ENCODE measurements at places on chromosomes 13 and 19.
A peak's percentile ranks its signal among the peaks of the same experiment; 100 is the strongest.

- no peak for DNase-seq
These were observed 97.3 kb downstream of the GGACT start for GRCh38 chr13:100491164-100491842.

GRCh38 chr13:109575821-109576220 lies 210.6 kb downstream of the IRS2 start:
- DNase-seq = no peak

DNA sequence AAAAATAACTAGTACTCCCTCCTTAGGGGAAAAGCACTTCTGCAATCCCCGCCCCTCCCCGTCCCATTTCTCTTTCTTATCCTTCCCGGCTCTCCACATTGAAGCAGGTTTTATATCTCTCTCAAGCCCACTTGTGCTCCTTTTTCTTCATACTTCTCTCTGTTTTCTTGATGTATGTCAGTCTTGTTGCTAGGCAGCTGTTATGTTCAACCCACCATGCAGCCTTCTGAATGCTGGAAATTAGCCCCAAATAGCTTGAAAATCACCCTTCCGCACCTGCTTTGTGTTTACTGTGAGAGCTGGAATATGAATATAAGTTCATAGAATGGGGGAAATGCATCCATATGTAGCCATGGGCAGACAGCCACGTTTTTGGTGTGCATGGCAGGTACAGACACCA lies 461.4 kb downstream of the MYO16 start:
- no peak for DNase-seq

DNA sequence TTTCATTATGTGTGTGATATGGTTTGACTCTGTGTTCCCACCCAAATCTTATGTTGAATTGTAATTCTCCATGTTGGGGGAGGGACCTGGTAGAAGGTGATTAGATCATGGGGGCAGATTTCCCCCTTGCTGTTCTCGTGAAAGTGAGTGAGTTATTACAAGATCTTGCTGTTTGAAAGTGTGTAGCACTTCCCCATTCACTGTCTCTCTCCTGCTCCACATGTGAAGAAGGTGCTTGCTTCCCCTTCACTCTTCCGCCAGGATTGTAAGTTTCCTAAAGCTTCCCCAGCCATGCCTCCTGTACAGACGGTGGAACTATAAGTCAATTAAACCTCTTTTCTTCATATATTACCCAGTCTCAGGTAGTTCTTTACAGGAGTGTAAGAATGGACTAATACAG lies 54.3 kb upstream of the SERTM1 start:
- no peak for DNase-seq

DNA sequence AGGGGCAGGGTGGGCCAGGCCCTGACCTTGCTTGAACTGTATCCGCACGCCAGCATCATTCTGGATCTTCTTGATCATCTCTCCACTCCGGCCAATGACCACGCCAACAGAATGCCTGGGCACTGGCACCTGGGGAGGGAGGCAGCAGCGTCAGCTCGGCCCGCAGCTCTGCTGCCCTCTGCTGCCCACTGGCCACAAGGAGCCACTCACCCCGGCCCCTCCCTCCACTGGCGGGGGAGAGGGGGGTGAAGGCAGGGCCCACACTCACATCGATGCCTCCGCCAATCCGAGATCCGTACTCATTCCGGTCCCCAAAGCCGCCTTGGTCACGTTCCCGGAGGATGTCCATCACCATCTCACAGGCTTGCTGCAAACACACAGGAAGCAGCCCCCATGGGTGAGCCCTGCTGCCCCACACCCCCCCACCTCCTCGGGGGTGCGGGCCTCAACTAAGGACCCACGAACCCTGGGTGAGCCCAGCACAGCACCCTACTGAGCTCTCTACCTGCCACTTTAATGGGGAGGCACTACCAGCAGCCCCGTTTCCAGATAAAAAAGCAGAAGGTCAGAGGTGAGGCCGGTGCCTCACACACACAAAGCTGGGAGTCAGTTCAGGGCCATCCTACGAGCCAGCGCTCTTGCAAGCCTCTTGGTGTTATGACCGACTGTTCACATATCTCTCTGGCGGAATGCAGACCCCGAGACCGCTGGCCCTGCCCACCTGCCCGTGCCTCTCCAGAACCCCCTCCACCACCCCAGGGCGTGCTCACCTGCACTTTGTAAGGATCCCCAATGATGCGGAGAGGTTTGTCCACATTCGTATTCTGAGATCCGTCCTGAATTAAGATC lies 6.7 kb downstream of the KHSRP start:
- no peak for DNase-seq

DNA sequence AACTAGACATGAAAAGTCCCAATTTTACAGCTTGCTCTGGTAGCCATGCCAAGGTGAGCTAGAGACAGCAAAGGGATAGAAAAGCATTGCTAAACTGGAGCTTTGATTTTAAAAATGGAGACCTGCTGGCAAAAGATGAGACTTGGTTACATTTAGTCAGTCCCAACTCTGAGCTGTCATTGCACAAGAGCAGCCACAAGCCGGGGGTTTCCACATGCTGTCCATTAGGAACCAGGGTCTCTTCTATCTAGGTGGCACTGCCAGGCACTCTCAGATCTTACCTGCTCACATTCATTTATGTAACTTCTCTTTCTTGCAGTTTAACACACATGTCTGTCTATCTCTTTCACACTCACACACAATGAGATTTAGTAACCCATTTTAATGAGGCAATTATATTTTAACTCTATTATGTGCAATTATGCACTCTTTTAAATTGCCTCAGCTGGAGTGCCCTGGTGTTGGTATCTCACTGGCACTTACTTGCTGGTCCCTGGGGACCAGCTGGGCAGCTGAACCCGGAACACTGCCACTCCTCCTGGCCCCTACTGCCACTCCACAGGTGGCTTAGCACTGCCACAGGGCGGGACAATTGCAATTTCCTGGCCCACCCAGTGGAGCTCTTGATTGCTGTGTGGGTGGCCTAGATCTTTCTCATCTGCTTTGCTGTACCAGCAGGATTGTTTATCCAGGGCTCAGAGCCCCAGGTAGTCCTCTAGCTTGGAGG lies 112.5 kb downstream of the COG6 start:
- DNase-seq = no peak

DNA sequence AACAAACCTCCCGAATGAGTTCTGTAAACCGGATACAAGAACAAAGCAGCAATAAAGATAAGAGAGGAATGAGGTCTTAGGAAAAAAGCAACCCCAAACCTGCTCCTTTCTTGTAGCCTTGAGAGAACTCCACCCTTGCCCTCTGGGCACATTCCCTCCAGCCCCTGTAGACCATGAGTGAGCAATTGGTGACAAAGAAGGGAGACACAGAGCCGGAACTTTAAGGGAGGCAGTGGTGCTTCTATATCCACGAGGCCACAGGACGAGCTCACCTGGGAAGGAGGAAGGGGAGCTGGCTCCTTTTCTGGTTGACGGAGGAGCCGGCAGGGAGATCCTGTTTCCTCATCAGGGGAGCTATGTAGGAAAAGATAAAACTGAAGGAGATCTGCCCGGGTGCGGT lies 13.0 kb downstream of the BRME1 start:
- no peak for DNase-seq

DNA sequence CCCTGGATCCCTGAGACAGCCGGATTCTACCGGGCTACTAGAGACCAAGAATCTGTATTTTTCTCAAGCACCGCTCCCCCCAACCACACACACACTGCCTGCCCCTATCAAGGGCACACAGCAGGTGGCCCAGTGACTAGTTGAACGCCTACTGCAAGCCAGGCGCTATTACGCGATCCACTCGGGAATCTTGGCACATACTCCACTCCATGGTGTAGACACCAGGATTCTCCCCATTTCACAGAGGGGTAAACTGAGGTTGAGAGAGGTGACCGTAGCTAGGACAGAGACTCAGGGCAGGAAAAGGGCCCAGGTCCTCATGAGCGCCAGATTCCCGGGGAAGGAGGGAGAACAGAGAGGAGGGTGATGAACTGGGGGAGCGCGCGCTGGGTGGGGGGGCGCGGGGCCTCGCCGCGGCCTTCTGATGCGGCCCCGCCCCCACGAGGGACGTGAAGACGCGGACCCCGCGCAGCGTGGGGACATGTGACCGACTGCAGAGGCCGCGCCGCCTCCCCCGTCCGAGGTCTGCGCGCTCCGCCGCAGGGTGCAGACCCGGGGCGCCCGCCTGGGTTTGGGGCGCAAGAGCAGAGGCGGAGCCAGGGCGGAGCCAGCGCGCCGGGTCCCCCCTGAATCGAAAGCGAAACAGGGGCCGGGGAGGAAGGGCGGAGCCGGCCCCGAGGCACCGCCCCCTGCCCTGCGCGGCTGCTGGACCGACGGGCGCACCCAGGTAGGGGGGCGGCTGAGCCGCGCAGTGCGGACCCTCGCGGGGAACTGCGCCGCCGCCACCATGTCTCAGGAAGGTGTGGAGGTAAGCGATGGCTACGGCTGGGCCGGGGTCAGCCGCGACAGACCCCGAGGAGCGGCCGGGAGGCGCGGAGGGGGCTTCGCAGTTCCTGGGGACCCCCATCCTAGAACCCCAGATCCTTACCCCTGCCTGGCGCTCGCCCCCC lies at the start of gene SHFL:
Gene SHFL (plus strand): TSS at position 677 of the 950 bp plus-strand sequence. CDS start 111 bp downstream, at position 788.
- DNase-seq = peak; percentile 33

DNA sequence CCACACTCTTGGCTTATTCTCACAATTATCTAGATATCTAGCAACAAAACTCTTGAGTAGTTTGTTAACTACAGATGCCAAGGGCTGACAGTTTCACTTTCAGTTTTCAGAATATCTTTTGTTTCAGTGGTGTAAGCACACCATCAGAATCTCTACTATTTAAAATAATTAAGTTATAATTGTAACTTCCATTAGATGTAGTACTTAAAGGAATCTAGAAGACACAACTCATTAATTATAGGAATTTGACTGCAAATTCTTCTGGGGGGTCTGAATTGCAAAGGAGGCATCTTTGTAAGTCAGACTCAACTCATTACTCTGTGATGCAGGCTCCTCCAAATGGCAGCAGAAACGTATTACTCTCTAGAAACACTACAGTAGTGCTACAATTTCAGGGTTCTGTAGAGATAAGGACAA lies 44.9 kb upstream of the USPL1 start:
- DNase-seq = peak; percentile 39

GRCh38 chr19:52638601-52639000 lies 446 bp upstream of the ZNF83 start:
- DNase-seq = no peak

DNA sequence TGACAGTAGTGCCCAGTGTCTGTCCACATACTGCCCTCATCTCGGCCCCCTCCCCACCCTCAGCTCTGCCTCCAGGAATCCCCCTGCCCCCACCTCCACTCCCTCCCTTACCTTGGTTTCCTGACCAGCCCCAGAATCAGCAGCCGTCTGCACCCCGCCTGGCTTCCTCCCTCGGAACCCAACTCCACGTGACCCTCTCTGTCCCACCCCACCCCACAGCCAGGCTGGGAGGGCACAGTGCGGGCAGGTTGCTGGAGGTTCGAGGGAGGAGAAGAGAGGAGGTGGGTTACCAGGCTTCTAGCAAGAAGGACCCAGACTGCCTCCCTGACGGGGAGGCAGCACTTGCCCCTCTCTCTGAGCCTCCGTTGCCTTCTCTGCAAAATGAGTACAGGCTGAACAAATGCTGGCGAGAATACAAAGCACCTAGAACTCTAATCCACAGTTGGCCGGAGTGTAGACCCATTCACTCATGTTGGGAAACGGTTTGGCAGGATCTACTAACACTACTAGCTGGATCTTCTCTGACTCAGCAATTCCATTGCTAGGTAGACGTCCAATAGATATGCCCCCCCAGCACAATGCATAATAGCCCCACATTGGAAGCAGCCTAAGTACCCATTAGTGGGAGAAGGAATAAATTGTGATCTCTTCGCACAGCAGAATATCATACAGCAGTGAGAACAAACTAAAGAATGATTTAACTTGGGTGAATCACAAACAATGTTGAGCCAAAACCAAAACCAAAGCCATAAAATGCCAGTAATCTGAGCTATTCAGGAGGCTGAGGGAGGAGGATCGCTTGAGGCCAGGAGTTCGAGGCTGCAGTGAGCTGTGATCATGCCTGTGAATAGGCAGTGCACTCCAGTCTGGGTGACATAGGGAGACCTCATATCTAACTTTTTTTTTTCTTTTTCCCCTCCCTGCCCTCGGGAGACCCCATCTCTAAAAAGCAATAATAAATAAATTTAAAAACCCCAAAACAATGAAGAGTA lies at the start of gene RASAL3:
Gene RASAL3 (minus strand): TSS at position 151 of the 992 bp plus-strand sequence. CDS start 186 bp downstream, outside the sequence.
- DNase-seq = no peak

- DNase-seq = peak; percentile 89
These were observed at the start of gene ZNF324 for GRCh38 chr19:58466760-58467589. Gene ZNF324, plus strand, starts transcription at chr19:58467080. Its CDS starts 2,106 bp downstream, at chr19:58469186.

GRCh38 chr13:48600374-48601364 lies 53.1 kb upstream of the CYSLTR2 start:
- no peak for DNase-seq

GRCh38 chr19:38006361-38007045 lies 99.5 kb downstream of the SIPA1L3 start:
- DNase-seq = no peak

Data from bronchial epithelial cell (primary cell).